Uterus (tissue), 4 donors: ENCODE measurements at places on chromosomes 2 and 18. TPM values are rescaled to one million over a fixed set of nuclear protein-coding genes. Genes with fewer than 3 reads are reported as not detected.

GRCh38 chr2:203003716-203004115, 11.0 kb upstream of the NBEAL1 start:
- no peak overlapping the region for H3K4me3 ChIP-seq
- H3K27ac ChIP-seq, result no peak overlapping the region
- H3K36me3 ChIP-seq, result no peaks in the 10 kb centered on the region
- no peaks in the 10 kb centered on the region for H3K4me1 ChIP-seq
- H3K27me3 ChIP-seq, result no peaks in the 10 kb centered on the region

GRCh38 chr2:20674309-20674965, 7.5 kb downstream of the GDF7 start:
- no peak for DNase-seq
- H3K27ac ChIP-seq, result peak overlapping the region; percentile 81
- H3K4me1 ChIP-seq, result peaks cover 4% of the 10 kb centered on the region
- H3K4me3 ChIP-seq, result no peak overlapping the region
- no peaks in the 10 kb centered on the region for H3K36me3 ChIP-seq

DNA sequence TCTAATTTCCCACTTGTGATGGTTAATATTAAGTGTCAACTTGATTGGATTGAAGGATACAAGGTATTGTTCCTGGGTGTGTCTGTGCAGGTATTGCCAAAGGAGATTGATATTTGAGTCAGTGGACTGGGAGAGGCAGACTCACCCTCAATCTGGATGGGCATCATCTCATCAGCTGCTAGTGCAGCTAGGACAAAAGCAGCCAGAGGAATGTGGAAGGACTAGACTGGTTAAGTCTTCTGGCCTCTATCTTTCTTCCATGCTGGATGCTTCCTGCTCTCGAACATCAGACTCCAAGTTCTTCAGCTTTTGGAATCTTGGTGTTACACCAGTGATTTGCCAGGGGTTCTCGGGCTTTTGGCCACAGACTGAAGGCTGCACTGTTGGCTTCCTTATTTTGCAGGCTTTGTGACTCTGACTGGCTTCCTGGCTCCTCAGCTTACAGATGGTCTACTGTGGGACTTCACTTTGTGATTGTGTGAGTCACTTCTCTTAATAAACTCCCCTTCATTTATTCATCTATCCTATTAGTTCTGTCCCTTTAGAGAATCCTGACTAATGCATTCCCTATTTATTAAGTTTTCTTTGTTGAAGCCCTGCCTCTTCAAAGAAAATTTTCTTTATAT, 1087.5 kb upstream of the NXPH2 start:
- no peak overlapping the region for H3K4me3 ChIP-seq
- no peaks in the 10 kb centered on the region for H3K36me3 ChIP-seq
- H3K4me1 ChIP-seq, result no peaks in the 10 kb centered on the region

DNA sequence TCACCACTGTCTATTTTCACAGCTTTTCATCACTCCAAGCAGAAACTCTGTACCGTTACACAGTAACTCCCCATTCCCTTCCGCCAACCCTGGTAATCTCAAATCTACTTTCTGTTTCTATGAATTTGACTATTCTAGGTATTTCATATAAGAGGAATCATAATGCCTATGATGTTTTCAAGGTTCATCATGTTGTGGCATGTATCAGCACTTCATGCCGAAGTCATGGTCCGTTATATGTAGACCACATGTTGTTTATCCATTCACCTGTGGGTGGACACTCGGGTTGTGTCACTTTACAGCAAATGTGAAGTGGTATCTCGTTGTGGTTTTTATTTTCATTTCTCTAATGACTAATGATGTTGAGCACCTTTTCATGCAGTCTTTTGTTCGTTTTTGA, 21.6 kb downstream of the CPSF3 start:
- no peaks in the 10 kb centered on the region for H3K4me1 ChIP-seq
- no peak overlapping the region for H3K4me3 ChIP-seq
- no peaks in the 10 kb centered on the region for H3K27me3 ChIP-seq

DNA sequence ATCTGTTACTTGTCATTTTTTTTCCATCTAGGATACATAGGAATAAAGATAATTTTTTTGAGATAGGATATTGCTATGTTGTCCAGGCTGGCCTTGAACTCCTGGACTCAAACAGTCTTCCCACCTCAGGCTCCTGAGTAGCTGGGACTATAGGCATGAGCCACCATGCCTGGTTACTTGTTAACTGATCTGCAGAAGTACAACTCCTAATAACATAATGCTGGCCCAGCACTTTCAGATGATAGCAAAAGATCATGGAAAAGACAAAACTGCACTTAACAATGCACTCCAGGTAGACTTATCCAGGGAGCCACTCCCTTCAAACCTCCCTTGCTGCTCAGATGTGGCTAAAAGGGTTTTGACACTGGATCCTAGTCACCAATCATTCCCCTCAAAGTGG, 11.4 kb upstream of the CTDP1 start:
- H3K4me1 ChIP-seq, result no peaks in the 10 kb centered on the region
- no peak overlapping the region for H3K27ac ChIP-seq
- no peak for DNase-seq
- no peaks in the 10 kb centered on the region for H3K36me3 ChIP-seq
- H3K27me3 ChIP-seq, result no peaks in the 10 kb centered on the region

- H3K27ac ChIP-seq, result peak overlapping the region; percentile 83
- DNase-seq, result no peak
- no peaks in the 10 kb centered on the region for H3K36me3 ChIP-seq
- no peaks in the 10 kb centered on the region for H3K27me3 ChIP-seq
Measured at GRCh38 chr2:196798980-196799379, 503 bp downstream of the GTF3C3 start.

DNA sequence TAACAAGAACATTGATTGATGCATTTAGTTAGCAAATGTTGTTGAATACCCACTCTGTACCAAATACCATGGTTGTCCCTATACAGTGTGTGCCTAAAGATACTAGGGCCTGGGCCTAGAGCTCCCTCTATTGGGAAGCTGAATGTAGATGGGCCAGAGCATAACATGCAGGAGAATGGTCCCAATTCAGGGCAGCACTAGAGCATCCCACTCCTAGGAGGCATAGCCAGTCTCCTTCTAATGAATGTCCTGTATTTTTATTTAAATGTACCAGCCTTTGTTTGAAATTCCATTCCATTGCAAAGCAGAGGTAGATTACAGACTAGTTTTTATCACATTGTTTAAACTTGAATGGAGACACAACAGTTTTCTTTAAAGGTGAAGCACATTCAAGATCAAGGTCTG, 90.6 kb downstream of the FEZ2 start:
- no peaks in the 10 kb centered on the region for H3K36me3 ChIP-seq
- H3K4me3 ChIP-seq, result no peak overlapping the region
- H3K27me3 ChIP-seq, result no peaks in the 10 kb centered on the region
- peak; percentile 42 for DNase-seq
- H3K27ac ChIP-seq, result no peak overlapping the region

Gene ANTXR1
- total RNA-seq, result 63.0 TPM
